Activated T-helper 2 cell treated with anti-CD3 and anti-CD28 coated beads, Interferon-gamma antibody, Interleukin-2, Interleukin-4, amounts not matched to agents 10 μg/mL and 5 μg/mL and 100 μg/mL, durations not matched to agents 14 hours and 24 hours and 36 hours (primary cell): ENCODE measurements at places on chromosomes 13 and 19. TPM values are rescaled to one million over a fixed set of nuclear protein-coding genes. Genes with fewer than 3 reads are reported as not detected.

Gene AP1M2
- total RNA-seq = not detected in 2 replicates

Gene TCF3
- 153 and 173 TPM in 2 replicates for total RNA-seq

Gene RAB11B
- 85.9 and 86.1 TPM in 2 replicates for total RNA-seq

Gene BRSK1
- 5.8 and 6.0 TPM in 2 replicates for total RNA-seq

Gene CCDC8
- not detected in 2 replicates for total RNA-seq

Gene MICOS13
- total RNA-seq = 54.3 and 60.9 TPM in 2 replicates

Gene MARK4
- total RNA-seq = 25.6 and 28.9 TPM in 2 replicates
